GM04503 (cell line): ENCODE measurements at places on chromosomes 7 and 10.

DNA sequence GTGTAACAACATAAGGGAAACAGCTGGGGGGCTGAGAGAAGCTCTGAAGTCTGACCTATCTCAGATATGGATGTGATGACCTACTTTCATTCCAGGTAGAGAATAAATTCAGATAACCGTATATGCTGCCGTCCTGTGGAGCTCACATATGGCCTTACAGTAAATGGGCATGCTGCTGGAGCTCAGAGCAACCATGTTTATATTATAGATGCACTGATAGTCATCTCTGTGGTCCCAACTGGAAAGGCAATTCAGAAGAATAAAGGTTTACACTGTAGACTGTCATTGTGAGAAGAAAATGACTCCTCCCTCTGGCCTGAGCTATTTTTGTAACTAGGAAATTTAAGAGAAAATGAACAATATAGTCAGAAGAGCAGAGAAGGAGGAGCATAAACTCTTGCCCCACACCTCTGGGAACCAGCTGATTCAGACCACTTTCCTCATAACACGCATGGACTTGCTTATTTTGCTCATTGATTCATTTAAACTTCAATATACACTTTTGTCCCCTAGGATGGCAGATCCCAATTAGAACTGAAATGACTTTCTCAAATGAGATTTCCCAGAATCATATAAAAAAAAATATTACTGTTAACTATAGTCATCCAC is 69.9 kb upstream of the NXPH1 start:
- DNase-seq: no peak

DNA sequence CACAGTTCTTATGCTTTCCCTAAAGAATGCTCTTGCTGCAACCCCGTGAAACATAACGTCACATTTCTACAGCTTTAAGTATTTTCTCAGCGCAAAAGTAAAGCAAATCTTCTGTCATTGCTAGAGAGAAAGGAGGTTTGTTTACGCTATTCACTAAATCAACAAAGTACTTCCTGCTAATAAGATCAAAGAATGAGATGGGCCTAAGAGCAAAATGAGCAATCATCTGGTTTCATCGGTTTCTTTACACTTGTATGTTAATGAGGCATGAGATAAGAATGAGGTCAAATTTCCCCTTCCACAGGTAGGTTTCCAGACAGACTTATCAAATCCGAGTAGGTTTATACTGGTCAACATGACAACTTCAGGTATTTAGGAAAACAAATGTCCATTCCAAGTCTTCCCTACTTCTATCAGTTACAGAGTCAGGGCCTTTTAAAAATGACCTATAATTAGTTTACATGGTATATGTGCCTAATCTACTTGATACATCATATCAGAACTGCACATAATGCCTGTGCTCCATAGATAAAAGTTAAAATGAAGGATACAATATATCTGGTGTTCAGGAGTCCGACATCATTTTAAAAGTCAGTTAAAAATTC is 8.4 kb downstream of the USP6NL start:
- no peak for DNase-seq

DNA sequence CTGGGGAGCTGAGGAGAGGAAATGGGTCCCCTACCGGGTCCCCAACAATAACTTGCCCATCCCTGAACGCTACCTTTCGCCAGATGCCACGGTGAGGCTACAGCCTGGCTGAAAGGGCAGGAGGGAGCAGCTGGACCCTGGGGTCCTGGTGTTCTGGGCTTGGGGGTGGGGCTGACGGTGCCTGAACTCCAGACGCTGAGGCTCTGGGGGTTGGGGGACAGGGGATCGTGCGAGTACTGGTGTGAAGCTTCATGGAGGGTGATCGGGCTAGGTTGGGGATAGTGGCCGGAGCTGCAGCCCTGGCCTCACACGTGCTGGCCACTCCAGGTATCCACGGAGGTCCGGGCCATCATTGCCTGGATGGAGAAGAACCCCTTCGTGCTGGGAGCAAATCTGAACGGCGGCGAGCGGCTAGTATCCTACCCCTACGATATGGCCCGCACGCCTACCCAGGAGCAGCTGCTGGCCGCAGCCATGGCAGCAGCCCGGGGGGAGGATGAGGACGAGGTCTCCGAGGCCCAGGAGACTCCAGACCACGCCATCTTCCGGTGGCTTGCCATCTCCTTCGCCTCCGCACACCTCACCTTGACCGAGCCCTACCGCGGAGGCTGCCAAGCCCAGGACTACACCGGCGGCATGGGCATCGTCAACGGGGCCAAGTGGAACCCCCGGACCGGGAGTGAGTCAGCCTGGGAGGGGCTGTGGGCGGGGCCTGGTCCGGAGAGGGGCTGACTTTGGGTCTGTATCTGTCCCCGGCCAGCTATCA is 8.3 kb downstream of the AEBP1 start:
- DNase-seq: no peak

DNA sequence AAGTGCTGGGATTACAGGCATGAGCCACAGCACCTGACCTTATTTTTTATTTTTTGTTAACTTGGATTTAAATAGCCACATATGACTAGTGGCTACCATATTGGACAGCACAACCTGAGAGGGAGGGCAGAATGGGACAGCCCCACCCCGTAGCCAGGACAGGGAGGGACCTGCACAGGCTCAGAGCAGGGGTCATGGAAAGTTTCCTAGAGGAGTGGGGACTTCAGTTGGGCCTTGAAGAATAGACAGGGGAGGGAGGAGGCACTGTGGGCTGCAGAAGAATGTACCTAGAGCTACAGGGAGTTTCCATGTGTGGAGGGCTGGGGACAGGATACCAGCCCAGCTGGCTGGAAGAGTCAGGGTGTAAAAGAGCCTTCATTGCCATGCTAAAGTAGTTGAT is 8.8 kb downstream of the TRIM8 start:
- no peak for DNase-seq

- no peak for DNase-seq
Measured at GRCh38 chr10:110215286-110216170, 8.1 kb downstream of the MXI1 start.
